Uterus (tissue), 4 donors: ENCODE measurements at places on chromosomes 7 and 10. TPM values are rescaled to one million over a fixed set of nuclear protein-coding genes. Genes with fewer than 3 reads are reported as not detected.

Gene LRRC61
- total RNA-seq: 5.9 TPM

Gene AEBP1
- total RNA-seq: 88.9 TPM

- DNase-seq: no peak
These were observed 20.8 kb downstream of the VSIR start for GRCh38 chr10:71752391-71753090.

GRCh38 chr7:150994141-150994837 lies 3.5 kb downstream of the NOS3 start:
- no peak for DNase-seq

DNA sequence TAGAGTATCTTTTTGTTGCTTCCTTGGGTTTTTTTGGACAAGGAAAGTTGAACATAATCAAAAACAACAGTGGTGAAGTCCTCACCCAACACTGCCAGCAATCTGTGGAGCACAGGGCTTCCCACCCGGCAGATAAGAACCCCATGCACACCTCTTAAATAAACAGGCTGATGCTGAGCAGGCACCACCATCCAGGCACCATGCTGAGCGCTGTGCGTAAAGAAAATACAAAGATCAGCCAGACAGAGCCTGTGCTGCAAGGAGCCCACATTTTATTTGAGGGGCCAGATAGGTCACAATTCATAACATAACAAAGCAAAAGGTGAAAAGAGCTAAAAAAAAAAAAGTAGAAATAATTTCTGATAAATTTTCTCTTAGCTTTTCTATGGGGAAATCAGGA lies 231.2 kb downstream of the PTPRN2 start:
- DNase-seq: no peak

GRCh38 chr10:443459-443858 lies 246.0 kb downstream of the DIP2C start:
- no peak for DNase-seq

- DNase-seq: no peak
These were observed 29.1 kb upstream of the CABCOCO1 start for GRCh38 chr10:61633665-61634064.

- DNase-seq: no peak
These were observed 56.7 kb upstream of the SDK1 start for GRCh38 chr7:3244241-3244814.

DNA sequence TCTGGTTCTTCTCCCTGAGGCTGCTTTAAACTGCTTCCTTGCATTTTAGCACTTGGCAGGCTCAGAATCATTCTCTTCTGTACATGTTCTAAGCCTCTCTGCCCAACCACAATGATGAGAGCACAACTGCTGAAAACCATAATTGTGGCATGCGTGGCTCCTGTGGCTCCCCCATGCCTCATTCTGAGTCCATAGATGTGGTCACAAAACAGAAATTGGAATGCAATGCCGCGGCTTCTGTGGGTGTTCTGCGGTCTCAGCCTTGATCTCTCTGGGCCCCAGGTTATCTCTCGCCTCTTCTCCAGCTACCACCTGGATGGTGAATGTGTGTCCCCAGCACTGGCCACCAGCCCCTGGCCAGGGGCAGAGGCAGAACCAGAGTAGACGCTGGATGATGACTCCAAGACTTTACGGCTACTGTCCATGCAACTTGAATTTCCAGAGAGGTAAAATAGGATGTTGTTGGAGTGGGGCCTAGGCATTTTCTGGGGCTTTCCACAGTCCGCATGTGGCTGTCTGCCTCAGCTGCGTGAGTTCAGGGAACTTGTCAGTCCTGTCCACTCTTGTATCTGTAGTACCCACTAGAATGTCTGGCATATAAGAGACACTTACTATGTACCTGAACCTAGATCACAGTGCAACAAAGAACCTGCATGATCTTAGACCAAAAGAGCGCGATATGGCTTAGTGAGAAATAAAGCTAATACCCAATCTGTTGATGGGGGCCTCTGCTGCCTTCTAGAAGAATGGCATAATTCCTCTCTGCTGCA lies 52.4 kb upstream of the ADRB1 start:
- no peak for DNase-seq

DNA sequence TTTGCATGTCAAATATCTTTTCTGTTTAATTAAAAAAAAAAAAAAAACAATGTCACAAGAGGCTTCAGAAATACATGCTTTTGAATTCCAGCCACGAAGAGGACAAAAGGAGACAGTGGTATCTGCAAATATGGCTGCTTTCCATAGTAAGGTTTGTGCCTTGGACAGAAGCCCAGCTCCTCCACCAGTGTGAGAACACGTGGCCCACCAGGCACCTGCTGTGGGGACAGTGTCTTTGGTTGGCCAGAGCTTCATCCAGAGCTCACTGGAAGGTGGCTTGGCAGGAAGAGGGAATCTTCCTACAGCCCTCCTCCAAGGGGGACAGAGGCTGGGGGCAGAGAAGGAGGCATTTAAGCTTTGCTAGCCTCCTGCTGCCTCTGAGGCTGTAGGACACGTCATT lies 144.6 kb downstream of the GLCCI1 start:
- no peak for DNase-seq
